Common myeloid progenitor, CD34-positive (primary cell): ENCODE measurements at places on chromosomes 13 and 19.

DNA sequence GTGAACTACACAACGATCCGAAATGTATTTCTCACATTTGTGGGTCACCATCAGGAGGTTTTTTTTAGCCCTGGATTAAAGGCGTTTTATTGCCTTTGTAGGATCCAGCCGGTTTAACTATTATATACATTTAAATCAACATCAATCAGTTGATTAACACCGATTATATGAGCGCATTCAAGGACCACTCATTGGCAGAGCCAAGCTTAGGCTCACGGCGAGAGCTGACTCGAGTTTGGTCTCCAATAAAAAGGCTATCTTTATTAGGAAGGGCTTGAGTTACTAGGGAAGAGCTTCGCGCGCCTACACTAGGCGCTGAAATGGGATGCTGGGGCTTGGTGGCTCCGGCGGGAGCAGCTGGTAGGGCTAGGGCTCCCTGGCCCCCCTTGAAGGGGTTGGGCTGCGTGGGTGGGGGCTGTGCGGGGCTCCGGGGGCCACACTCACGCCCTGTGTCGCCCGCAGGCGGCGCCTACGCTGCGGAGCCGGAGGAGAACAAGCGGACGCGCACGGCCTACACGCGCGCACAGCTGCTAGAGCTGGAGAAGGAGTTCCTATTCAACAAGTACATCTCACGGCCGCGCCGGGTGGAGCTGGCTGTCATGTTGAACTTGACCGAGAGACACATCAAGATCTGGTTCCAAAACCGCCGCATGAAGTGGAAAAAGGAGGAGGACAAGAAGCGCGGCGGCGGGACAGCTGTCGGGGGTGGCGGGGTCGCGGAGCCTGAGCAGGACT lies 4.2 kb downstream of the PDX1 start:
- DNase-seq: peak; percentile 50
- H3K27ac ChIP-seq: no peak overlapping the region
- peaks cover 45% of the 10 kb centered on the region for H3K4me1 ChIP-seq
- H3K27me3 ChIP-seq: peaks cover 19% of the 10 kb centered on the region
- H3K36me3 ChIP-seq: no peaks in the 10 kb centered on the region

GRCh38 chr13:113855931-113856715 lies 7.8 kb downstream of the GAS6 start:
- H3K4me3 ChIP-seq: no peak overlapping the region
- no peak overlapping the region for H3K27ac ChIP-seq
- DNase-seq: no peak
- no peaks in the 10 kb centered on the region for H3K36me3 ChIP-seq
- H3K4me1 ChIP-seq: peaks cover 32% of the 10 kb centered on the region
- H3K27me3 ChIP-seq: no peaks in the 10 kb centered on the region

GRCh38 chr13:102225892-102226291 lies 176.0 kb downstream of the FGF14 start:
- no peak overlapping the region for H3K27ac ChIP-seq
- DNase-seq: no peak
- no peaks in the 10 kb centered on the region for H3K4me1 ChIP-seq

DNA sequence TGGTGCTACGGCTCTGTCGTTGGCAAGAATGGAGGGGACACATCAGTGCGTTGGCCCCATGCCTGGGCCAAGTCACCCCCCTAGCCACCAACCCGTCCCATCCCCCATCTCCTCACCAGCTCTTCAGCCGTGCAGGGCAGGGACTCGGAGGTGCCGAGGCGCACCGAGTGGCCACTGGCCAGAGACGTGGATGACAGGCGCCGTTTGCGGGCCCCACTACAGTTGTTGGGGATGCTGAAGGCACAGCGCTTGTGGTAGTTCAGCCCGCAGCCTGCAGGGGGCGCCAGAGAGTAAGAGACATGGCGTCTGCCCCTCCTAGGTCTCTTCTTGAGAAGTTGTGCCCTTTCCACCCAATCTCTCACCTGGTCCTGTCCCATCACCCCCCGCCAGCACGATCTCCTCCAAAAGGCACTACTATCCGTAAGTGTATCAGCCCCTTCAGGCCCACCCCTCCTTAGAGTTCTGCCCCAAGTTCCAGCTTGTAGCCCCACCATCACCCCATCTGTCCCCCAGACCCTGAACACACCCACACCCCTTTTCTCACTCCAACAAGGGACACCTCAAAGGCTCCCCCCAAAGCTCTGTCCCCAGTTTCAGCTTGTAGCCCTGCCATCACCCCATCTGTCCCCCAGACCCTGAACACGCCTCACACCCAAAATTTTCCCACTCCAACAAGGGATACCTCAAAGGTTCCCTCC lies 12.4 kb downstream of the PRKD2 start:
- H3K4me1 ChIP-seq: peaks cover 1% of the 10 kb centered on the region
- H3K4me3 ChIP-seq: no peak overlapping the region
- peak; percentile 66 for DNase-seq
- H3K27ac ChIP-seq: no peak overlapping the region

GRCh38 chr19:39315933-39316332 lies 4.7 kb downstream of the LRFN1 start:
- H3K4me3 ChIP-seq: no peak overlapping the region
- H3K4me1 ChIP-seq: peaks cover 9% of the 10 kb centered on the region
- peaks cover 45% of the 10 kb centered on the region for H3K36me3 ChIP-seq
- H3K27ac ChIP-seq: no peak overlapping the region

DNA sequence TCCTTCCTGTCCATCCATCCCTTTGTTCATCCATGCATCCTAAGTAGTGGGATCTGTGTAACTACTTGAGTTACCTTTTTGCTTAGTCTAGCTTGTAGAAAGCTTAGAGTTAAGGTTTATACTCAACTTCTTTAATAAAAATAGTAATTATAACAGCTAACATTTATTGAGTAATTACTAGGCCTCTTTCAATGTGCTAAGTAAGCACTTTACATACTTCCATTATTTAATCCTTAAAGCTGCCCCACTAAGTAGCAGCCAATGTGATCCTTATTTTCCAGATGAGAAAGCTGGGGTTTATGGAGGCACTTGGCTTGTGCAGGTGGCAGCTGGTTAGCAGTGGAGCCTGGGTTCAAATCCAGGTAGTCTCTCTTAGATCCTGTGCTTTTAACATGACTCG lies 182.9 kb downstream of the FGF9 start:
- H3K4me3 ChIP-seq: no peak overlapping the region
- H3K27ac ChIP-seq: no peak overlapping the region
- no peaks in the 10 kb centered on the region for H3K36me3 ChIP-seq
- no peaks in the 10 kb centered on the region for H3K27me3 ChIP-seq
- no peak for DNase-seq

DNA sequence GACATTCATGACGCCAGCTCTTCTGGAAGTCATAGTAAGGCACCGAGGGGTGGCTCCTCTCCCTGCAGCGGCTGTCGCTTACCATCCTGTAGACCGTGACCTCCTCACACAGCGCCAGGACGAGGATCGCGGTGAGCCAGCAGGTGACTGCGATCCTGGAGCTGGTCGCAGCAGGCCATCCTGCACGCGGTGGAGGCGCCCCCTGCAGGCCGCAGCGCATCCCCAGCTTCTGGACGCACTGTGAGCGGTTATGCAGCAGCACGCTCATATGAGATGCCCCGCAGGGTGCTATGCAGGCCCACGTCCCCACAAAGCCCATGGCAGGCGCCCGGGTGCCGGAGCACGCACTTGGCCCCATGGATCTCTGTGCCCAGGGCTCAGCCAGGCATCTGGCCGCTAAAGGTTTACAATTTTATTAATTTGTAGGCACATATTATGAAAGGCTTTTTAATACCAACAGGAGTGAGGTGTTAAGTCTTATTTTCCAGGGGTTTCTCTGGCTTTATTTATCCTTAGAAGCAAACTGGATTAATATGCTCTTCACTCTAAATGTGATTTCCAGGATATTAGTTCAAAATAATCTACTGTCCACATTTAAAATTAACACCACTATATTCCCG lies 35.6 kb upstream of the PSPC1 start:
- no peak overlapping the region for H3K4me3 ChIP-seq
- no peaks in the 10 kb centered on the region for H3K27me3 ChIP-seq
- no peak overlapping the region for H3K27ac ChIP-seq
- H3K4me1 ChIP-seq: no peaks in the 10 kb centered on the region
- DNase-seq: peak; percentile 36

GRCh38 chr19:3783660-3784584 lies 2.3 kb downstream of the MATK start:
- H3K4me1 ChIP-seq: peaks cover 16% of the 10 kb centered on the region
- peaks cover 19% of the 10 kb centered on the region for H3K36me3 ChIP-seq
- peak; percentile 61 for DNase-seq
- H3K27ac ChIP-seq: no peak overlapping the region
- no peak overlapping the region for H3K4me3 ChIP-seq
- no peaks in the 10 kb centered on the region for H3K27me3 ChIP-seq

DNA sequence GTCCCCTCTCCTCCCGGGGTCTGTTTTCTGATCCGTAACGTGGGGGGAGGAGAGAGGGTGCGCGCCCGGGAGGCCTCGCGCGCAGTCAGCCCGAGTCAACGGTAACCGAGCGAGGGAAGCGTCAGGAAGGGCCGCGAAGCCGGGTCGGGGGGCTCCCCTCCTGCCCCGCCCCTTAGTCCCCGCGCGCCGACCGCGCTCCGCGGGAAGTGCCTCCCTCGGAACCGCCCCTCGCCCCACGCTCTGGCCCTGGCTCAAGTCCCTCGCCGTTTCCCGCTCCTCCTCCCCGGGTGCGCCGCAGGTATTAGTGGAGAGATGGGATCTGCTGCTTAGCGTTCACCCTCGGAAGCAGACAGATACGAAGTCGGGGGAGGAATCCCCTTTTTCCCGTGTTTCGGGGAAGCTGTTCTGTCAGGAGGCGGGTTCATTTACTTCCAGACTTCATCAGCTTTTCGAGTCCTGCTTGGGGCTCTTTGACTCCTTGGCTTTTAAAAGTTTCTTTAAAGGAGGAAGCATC lies 770 bp downstream of the HNRNPM start:
- H3K4me1 ChIP-seq: peaks cover 47% of the 10 kb centered on the region
- DNase-seq: peak; percentile 46
- no peaks in the 10 kb centered on the region for H3K27me3 ChIP-seq
- H3K4me3 ChIP-seq: peak overlapping the region; percentile 82

DNA sequence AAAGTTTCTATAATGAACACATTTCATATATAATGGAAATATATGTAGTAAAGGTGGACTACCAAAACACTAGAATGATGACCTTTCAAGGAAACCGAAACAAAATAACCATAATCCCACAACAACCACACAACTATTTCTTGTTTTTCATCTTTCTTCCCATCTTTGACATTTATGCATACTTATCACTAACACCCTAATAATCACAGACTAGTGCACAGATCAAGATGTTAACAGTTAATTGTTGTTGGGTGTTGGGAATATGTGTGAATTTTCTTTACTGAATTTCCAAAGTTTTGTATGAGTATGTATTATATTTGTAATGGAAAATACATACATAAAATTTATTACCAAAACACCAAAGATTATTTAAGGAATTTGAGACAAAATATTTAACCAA lies 30.3 kb downstream of the PEG3 start:
- no peak overlapping the region for H3K4me3 ChIP-seq
- DNase-seq: no peak
- H3K27ac ChIP-seq: no peak overlapping the region
- H3K27me3 ChIP-seq: no peaks in the 10 kb centered on the region
- H3K4me1 ChIP-seq: no peaks in the 10 kb centered on the region

DNA sequence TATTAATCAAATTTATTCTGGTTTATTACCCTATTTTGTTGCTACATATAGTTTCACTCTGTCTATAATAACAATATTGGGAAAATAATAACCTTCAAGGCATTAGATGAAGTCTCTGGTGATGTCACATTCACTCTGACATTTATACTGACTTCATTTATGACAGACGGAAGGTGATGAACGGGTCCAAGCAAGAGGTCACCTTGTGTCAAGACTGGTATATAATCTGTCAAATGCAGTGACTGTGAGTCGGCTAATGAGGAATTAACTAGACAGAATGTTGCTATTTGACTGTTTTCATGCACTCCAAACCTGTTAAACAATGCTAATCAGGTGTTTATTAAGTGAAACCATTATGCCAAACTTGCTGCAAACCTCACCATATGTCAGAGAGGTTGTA lies 800.5 kb upstream of the KLHL1 start:
- DNase-seq: no peak
- H3K27me3 ChIP-seq: no peaks in the 10 kb centered on the region
- H3K36me3 ChIP-seq: no peaks in the 10 kb centered on the region
- H3K27ac ChIP-seq: no peak overlapping the region

GRCh38 chr19:16394681-16395375 lies 70.2 kb downstream of the KLF2 start:
- no peak overlapping the region for H3K27ac ChIP-seq
- no peak overlapping the region for H3K4me3 ChIP-seq
- no peak for DNase-seq
- H3K4me1 ChIP-seq: peaks cover 13% of the 10 kb centered on the region
- no peaks in the 10 kb centered on the region for H3K27me3 ChIP-seq
- peaks cover 54% of the 10 kb centered on the region for H3K36me3 ChIP-seq

- no peak overlapping the region for H3K27ac ChIP-seq
- no peaks in the 10 kb centered on the region for H3K36me3 ChIP-seq
- no peaks in the 10 kb centered on the region for H3K27me3 ChIP-seq
- no peak for DNase-seq
- H3K4me1 ChIP-seq: peaks cover 2% of the 10 kb centered on the region
- H3K4me3 ChIP-seq: no peak overlapping the region
Observed at GRCh38 chr13:98961503-98962105, 16.3 kb downstream of the DOCK9 start.

DNA sequence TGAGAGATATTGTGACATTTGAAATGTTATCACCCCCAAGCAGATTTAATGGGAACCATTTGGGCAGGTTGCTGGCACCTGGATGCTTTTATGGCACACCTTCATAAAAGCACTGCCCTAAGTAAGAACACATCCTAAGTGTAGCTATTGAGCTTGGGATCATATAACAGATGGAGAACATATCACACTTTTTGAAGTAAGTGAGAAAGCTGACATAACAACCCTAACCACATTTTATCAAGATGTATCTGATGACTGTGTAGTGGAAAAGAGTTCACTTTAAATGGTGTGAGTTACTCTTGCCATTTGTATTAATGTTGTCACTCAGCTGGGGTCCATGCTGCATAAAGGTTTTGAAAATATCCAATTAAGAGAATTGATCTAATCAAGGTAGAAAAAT lies 287.9 kb downstream of the DCLK1 start:
- no peak for DNase-seq
- no peak overlapping the region for H3K4me3 ChIP-seq
- H3K36me3 ChIP-seq: no peaks in the 10 kb centered on the region
- H3K4me1 ChIP-seq: no peaks in the 10 kb centered on the region
- no peaks in the 10 kb centered on the region for H3K27me3 ChIP-seq

- H3K4me1 ChIP-seq: no peaks in the 10 kb centered on the region
- DNase-seq: no peak
- no peak overlapping the region for H3K27ac ChIP-seq
- no peaks in the 10 kb centered on the region for H3K36me3 ChIP-seq
- H3K27me3 ChIP-seq: no peaks in the 10 kb centered on the region
Observed at GRCh38 chr19:31286491-31286890, 62.7 kb downstream of the TSHZ3 start.
